Esophagus muscularis mucosa (tissue), 4 donors: ENCODE measurements at places on chromosomes 1 and 21. TPM values are rescaled to one million over a fixed set of nuclear protein-coding genes. Genes with fewer than 3 reads are reported as not detected.

SAMD13 gene
- total RNA-seq: not detected

- H3K27me3 ChIP-seq: no peaks in the 10 kb centered on the region
- H3K27ac ChIP-seq: no peak overlapping the region
- no peak overlapping the region for H3K4me3 ChIP-seq
- H3K4me1 ChIP-seq: no peaks in the 10 kb centered on the region
- no peak for DNase-seq
- no peaks in the 10 kb centered on the region for H3K36me3 ChIP-seq
These were observed 412.8 kb upstream of the LYPLAL1 start for GRCh38 chr1:218760601-218761570.

FAM177B gene
- 0.42 TPM for total RNA-seq

- DNase-seq: no peak
These were observed 813.6 kb upstream of the ADGRL2 start for GRCh38 chr1:80987106-80987505.

ELAVL4 gene
- 0.42 TPM for total RNA-seq

GRCh38 chr1:47399138-47399845, 16.8 kb upstream of the FOXE3 start:
- DNase-seq: no peak
- peaks cover 6% of the 10 kb centered on the region for H3K27me3 ChIP-seq
- no peak overlapping the region for H3K4me3 ChIP-seq
- no peaks in the 10 kb centered on the region for H3K4me1 ChIP-seq
- H3K27ac ChIP-seq: no peak overlapping the region

DNA sequence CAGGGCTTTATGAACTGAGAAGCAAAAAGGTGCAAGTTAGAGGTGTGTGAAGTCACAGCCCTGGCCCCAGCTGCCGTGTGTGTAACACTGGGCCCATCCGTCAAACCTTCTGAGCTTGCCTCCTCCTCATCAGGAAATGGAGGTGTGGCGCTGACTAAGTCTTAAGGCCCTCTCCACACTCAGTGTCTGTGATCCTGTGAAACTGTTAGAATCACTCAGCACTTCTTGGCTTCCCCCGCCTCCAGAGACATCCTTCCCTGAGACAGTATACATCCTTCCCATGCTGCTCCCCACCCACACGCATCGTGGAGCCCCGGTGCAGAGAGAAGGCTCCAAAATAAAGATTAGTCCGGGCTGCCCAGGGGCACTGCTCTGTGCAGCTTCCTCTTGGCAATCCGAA, 33.3 kb downstream of the LRP8 start:
- H3K4me1 ChIP-seq: peaks cover 10% of the 10 kb centered on the region
- H3K36me3 ChIP-seq: no peaks in the 10 kb centered on the region
- H3K27ac ChIP-seq: no peak overlapping the region
- no peaks in the 10 kb centered on the region for H3K27me3 ChIP-seq
- no peak for DNase-seq

DNA sequence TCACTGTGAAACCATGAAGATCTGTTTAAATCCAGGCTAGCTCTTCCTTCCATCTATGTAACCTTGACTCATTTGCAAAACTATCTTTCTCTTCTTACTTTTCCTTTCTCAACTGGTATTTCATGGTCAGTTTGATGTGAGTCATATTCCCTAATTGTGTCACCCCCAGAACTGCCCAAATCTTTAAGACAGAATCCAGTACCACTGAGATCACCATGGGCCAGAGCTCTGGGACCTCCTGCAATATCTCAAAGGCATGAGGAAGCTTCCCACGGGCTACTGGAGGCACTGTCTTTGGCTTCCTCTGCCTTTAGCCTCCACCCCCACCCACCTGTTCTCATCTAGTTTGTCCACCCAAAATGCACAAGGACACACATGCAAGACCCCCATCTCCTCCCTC, 274.4 kb upstream of the FMN2 start:
- no peak overlapping the region for H3K4me3 ChIP-seq
- peaks cover 66% of the 10 kb centered on the region for H3K4me1 ChIP-seq

DNA sequence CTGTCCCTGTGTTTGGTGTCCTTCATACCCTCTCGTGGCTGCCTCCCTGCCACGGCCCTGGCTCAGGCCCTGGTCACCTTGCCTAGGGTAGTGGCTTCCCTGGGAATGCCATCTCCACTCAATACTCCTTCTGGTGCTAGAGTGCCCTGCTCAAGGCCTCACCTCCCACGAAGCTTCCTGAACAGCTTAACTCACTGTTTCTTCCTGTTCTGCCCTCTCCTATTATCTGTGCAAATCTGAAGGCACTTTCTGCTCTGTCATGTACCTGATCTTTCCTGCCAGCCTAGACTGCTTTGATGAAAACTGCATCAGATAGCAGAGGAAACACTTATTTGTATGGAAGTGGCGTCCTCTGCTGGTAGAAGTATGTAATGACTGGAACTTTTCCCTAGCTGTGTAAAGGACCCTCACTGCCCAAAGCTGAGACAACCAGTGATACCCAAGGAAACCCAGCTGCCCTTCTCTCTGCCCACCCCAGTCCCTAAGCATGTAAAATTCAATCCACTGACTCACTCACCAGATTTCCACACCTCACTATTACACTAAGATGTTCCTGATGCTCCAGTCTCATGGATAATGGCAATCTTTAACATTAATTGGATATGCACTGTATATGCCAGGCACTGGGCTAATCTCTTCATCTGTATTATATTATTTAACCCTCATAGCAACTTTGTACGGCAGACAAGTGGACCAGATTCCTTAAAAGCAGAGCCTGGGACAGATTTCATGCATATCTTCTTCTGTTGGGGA, 36.2 kb upstream of the BTG2 start:
- H3K4me3 ChIP-seq: no peak overlapping the region
- no peak overlapping the region for H3K27ac ChIP-seq
- DNase-seq: peak; percentile 91
- no peaks in the 10 kb centered on the region for H3K36me3 ChIP-seq

DNA sequence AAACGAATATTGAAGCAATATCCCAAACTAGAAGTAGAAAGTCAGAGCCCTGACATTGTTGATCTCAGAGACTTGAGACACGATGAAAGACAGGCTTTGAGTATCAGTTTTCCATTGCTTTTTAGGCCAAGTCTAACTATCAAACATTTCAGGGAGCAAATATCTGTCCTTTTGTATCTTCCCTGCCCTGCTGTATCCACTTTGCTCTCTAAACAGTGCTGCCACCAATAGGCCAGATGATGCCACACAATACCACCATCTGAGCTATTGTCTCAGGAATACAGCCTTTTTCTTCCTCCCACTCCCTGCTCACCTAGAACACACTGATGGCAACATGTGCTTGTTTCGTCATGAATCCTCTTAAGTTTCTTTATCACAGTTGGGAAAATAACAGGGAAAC, 62.6 kb upstream of the SPAG17 start:
- DNase-seq: no peak
- no peaks in the 10 kb centered on the region for H3K4me1 ChIP-seq
- H3K4me3 ChIP-seq: no peak overlapping the region
- no peaks in the 10 kb centered on the region for H3K36me3 ChIP-seq

GRCh38 chr1:2104621-2105427, 54.6 kb downstream of the PRKCZ start:
- peaks cover 61% of the 10 kb centered on the region for H3K27me3 ChIP-seq
- no peak for DNase-seq
- no peak overlapping the region for H3K4me3 ChIP-seq

- H3K4me1 ChIP-seq: peaks cover 6% of the 10 kb centered on the region
- H3K4me3 ChIP-seq: no peak overlapping the region
- DNase-seq: no peak
- H3K27ac ChIP-seq: no peak overlapping the region
- no peaks in the 10 kb centered on the region for H3K27me3 ChIP-seq
These were observed 97.8 kb upstream of the ADGRL2 start for GRCh38 chr1:81702903-81703302.

GRCh38 chr1:243559575-243560162, 290.4 kb downstream of the AKT3 start:
- peaks cover 13% of the 10 kb centered on the region for H3K36me3 ChIP-seq
- no peak overlapping the region for H3K27ac ChIP-seq
- no peak overlapping the region for H3K4me3 ChIP-seq
- peaks cover 14% of the 10 kb centered on the region for H3K4me1 ChIP-seq
- no peaks in the 10 kb centered on the region for H3K27me3 ChIP-seq
- DNase-seq: no peak

ZNF496 gene
- total RNA-seq: 34.1 TPM

- no peak within 1 kb of the TSS for H3K27ac ChIP-seq
- no peaks in the 10 kb centered on the region for H3K36me3 ChIP-seq
- H3K4me1 ChIP-seq: no peaks in the 10 kb centered on the region
- no peak within 1 kb of the TSS for H3K4me3 ChIP-seq
- no peaks in the 10 kb centered on the region for H3K27me3 ChIP-seq
These were observed at the start of gene CAPN9 for GRCh38 chr1:230747127-230747730. Gene CAPN9, plus strand, starts transcription at chr1:230747388. Its CDS starts 109 bp downstream, at chr1:230747497.

- H3K27ac ChIP-seq: no peak overlapping the region
- peaks cover 18% of the 10 kb centered on the region for H3K4me1 ChIP-seq
- peak; percentile 50 for DNase-seq
- H3K27me3 ChIP-seq: no peaks in the 10 kb centered on the region
These were observed 65.2 kb upstream of the LRRC8D start for GRCh38 chr1:89755591-89755990.

HPDL gene
- total RNA-seq: not detected

- H3K4me1 ChIP-seq: peaks cover 11% of the 10 kb centered on the region
- H3K36me3 ChIP-seq: no peaks in the 10 kb centered on the region
- no peak overlapping the region for H3K27ac ChIP-seq
- no peak for DNase-seq
- no peak overlapping the region for H3K4me3 ChIP-seq
These were observed 30.1 kb downstream of the SLC1A7 start for GRCh38 chr1:53112271-53112774.

PLD5 gene
- total RNA-seq: 0.33 TPM

DNA sequence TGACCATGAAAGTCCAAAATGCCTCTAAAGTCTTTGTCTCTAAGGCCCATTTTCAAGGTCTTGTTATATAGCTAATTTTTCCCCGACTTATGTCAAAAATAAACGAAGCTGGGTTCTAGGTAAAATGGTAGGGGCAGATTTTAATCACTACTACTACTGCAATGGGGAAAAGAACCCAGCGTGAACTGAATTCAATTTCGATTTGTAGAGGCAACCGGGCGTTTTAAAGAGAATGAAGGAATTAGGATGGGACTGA, 536 bp upstream of the EXO1 start:
- peak overlapping the region; percentile 80 for H3K4me3 ChIP-seq
- H3K36me3 ChIP-seq: no peaks in the 10 kb centered on the region
- peaks cover 14% of the 10 kb centered on the region for H3K4me1 ChIP-seq

DNA sequence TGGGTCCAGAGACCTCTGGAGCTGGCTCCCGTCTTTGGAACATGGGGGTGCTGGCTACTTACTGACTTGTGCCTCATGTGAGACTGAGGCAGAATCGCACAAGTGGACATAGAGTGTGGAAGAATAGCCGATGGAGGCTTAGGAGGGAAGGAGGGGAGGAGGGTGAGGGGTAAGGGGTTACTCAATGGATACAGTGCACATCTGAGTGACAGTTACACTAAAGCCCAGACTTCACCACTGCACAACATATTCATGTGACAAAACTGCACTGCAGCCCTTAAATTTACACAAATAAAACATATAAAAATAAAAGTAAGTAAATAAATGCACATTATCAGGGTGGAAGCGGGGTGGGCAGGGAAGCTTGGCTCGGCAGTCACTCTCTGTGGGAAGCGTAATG, 197.7 kb upstream of the RAB4A start:
- H3K4me3 ChIP-seq: no peak overlapping the region
- no peaks in the 10 kb centered on the region for H3K36me3 ChIP-seq
- H3K4me1 ChIP-seq: peaks cover 21% of the 10 kb centered on the region
- H3K27me3 ChIP-seq: no peaks in the 10 kb centered on the region
- H3K27ac ChIP-seq: no peak overlapping the region

DNA sequence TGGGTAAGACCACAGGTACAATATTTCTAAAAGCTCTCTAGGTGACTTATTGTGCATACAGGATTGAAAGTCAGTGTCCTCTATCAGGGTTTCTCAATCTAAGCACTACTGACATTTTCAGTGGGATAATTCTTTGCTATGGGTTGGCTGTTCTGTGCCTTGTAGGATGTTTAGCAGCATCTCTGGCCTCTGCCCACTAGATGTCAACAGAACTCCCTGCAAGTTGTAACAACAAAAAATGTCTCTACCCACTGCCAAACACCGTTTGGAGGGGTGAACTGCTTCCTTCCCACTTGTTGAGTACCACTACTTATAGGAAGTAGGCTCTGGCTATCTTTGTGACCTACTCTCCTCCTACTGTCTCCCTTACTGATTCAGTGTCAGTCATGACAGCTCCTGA, 90.1 kb upstream of the ZRANB2 start:
- H3K4me3 ChIP-seq: no peak overlapping the region
- no peak for DNase-seq
- H3K27ac ChIP-seq: no peak overlapping the region
- H3K27me3 ChIP-seq: no peaks in the 10 kb centered on the region

DNA sequence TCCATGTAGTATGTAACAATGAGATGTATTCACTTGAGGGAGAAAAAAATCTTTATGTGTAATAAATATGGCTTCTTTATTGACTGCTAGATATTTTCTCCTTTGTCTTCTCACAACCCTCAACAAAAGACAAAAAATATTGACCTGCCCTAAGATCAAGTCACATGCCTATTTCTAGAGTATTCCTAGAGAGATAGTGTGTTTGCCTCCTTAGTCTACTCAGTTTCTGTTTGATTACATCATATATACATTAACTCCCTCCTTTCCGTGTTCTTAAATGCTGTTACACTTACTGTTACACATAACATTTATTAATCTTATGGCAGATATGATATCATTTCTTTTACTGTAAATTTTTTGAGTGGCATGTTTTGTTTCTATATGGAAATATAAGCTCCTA, 281.6 kb upstream of the RGS18 start:
- H3K4me3 ChIP-seq: no peak overlapping the region
- H3K36me3 ChIP-seq: no peaks in the 10 kb centered on the region
- no peak overlapping the region for H3K27ac ChIP-seq
- no peaks in the 10 kb centered on the region for H3K4me1 ChIP-seq
- no peak for DNase-seq
- H3K27me3 ChIP-seq: no peaks in the 10 kb centered on the region

- no peak for DNase-seq
- H3K36me3 ChIP-seq: no peaks in the 10 kb centered on the region
- peaks cover 28% of the 10 kb centered on the region for H3K4me1 ChIP-seq
- H3K27me3 ChIP-seq: no peaks in the 10 kb centered on the region
- no peak overlapping the region for H3K4me3 ChIP-seq
- no peak overlapping the region for H3K27ac ChIP-seq
These were observed 233.8 kb upstream of the JUN start for GRCh38 chr1:59017501-59018231.

DNA sequence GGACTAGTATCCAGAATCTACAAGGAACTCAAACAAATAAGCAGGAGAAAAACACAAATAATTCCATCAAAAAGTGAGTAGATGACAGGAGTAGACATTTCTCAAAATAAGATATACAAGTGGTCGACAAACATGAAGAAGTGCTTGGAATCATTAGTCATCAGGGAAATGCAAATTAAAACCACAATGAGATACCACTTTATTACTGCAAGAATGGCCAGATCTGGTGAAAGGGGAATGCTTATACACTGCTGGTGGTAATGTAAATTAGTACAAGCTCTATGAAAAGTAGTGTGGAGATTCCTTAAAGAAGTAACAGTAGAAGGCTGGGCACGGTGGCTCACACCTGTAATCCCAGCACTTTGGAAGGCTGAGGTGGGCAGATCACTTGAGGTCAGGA, 73.8 kb downstream of the POU2F1 start:
- no peak overlapping the region for H3K4me3 ChIP-seq
- H3K4me1 ChIP-seq: peaks cover 38% of the 10 kb centered on the region
- H3K27ac ChIP-seq: no peak overlapping the region
